ENCODE measurements at places on chromosomes 3 and 15.
A peak's percentile ranks its signal among the peaks of the same experiment; 100 is the strongest.

DNA sequence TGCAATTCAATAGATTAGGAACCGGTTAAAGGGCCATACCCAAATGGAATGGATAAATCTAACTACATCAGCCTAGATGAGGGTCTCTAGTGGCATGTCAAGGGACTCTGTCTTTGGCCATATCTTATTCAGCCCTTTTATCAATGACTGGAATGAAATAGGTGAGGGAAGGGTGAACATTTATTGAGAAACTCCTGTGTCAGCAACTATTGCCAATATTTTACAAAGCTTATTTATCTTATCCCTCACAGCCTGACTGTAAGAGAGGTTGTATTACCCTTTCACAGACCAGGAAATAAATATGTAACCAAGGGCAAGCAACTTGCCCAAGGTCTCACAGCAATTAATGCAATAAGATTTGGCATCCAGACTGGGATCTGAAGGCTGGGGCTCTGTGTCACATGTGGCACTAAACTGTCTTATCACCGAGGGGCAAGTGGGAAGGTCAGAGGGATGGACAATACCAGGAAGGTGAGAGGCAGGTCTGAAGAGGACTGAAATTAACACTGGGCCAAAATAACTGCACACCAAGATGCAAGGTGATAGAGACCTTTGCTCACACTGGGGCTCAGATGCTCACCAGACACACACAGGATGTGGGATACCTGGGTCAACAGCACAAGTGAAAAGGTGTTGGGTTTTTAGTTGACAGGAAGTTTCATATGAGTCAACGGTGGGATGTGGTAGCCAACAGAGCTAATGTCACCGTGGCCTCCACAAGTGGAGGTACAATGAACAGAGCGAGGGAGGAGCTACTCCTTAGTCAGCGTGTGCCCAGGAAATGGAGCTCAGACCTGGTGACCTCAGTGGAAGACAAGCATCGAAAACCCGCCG is 261.3 kb downstream of the RPLP1 start:
- DNase-seq: peak; percentile 85

GRCh38 chr3:169297214-169297613 is 366.3 kb downstream of the MECOM start:
- no peak for DNase-seq

DNA sequence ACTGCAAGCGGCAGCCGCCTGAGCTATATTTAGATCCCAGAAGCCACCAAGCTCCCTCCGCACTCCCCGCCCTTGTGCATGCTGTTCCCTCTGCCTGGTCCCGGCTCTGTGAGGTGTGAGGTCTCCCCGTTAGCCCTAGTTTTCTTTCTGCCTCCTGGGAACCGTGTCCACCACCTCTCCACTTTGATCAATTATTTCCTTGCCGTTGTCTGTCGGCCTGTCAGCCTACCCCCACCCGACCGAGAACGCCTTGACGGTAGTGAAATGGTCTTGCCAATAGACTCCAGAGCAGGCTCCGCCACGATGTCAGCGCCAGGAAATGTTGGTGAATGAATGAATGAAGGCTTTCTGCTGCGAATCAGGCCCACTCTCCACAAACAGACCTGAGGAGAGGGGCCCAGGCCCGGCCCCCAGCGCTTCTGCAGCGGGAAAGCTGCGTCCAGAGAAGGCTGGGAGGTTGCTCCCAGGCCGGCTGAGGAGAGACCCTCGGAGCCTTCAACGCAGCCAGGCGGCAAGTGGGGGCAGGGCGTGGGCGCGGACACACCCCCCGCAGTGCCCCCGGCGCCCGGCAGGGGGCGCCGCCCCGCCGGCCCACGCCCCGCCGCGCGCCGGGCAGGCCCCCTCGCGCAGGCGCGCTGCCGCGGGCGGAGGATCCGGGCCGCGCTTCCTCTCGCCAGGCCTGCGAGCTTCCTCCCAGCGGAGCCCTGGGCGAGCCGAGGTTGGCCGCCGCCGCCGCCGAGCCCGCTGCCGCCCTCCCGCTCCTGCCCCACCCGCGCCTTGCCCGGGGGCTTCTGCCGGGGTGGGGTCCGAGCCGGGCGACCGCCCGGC is at the start of gene CSK:
CSK (plus strand) TSS at position 650 of the 828 bp plus-strand sequence. CDS start 16,218 bp downstream, outside the sequence.
- peak; percentile 84 for DNase-seq

DNA sequence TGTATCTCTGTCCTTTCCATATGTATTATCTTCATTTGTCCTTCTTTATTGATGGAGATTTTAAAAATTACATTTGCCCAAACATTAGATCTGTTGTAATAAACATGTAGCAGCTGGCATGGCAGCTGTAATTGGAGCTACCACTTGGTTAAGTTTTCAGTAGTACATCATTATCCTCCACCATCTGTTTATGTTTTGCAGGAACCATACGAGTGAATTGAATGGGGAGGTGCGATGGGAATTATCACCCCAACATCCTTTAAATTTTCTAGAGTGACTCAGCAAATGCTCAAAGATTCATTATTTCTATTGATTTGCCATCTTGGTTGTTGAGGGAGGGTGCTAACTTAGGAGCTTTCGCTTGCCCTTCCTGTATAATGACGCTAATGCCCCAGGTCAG is 32.6 kb upstream of the NOX5 start:
- no peak for DNase-seq

DNA sequence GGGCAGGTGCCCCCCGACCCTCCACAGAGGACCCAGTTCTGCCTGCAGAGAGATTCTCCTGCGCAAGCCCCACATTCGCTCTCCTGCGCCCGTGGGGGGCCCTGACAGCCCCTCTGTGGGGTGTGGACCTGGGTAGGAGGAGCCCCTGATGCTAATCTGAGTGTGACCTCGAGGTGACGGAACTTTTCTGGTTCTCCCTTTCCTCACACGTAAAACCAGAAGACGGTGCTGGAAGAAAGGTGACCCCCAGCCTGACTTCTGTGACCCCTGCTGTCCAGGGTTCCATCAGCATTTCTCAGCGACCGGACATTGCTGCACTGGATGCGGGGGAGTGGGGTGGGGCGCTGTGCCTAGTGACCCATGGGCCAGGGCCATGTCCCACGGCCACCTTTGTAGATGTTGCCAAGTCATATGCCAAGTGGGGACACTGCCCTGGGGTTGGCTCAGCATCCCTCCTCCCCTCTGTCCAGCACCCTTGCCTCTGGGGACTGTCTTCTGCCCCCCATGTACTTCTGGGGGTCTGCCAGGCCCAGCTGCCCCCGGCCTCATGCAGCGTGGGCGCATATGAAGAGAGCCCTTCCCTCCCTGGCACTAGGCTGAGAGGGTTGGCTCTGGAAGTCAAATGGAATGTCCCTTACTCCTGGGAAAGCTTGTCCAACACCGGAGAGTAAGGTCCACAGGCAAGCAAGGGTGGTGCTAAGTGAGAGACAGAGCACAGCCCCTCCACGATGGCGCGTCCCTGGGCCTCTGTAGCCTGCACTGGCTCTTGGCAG is 129.1 kb upstream of the MEF2A start:
- no peak for DNase-seq

All from activated CD4-positive, alpha-beta T cell treated with anti-CD3 and anti-CD28 coated beads for 36 hours (primary cell).